ENCODE measurements at places on chromosomes 2 and 18. TPM values are rescaled to one million over a fixed set of nuclear protein-coding genes. Genes with fewer than 3 reads are reported as not detected.

DNA sequence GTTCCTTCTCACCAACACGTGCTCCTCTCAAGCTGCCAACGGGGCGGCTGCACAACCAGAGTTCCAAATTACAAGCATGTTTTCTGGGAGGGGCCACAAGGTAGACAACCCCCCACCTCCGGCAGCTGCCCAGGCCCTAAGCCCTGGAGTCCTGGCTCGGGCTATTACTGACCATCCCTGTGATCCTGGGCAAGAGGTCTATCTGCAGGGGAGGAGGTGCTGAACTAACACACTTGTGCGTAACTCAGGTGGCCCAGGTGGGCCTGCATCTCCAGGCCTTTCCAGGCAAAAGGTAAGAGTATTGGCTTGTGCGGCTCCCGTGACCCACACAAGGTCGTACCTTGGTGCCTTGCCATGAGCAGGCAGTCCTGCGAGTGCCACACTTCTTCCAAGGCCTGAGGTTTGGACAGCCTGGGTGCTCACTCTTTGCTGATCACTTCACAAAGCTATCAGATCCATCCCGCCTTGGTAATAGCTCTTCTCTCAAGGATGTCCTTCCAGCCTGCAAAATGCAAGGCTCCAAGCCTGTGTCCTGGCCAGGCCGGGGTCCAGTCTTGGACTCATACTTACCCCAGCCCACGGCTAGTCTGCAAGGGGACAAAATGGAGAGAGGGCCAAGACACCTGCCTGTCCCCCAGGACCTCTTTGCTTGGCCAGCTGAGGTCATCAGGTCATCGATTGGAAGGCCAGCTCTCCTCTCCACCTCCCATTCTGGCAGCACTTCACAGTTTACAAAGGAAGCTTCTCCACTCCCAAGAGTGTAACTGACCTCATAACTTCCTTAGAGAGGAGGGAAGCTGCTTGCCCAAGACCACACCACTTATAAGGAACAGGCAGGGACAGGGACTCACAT is 33.9 kb downstream of the ADRA2B start:
- no peak for DNase-seq

Gene TLX2
- 1.7 TPM for total RNA-seq

GRCh38 chr18:2662990-2663389 is 7.5 kb downstream of the SMCHD1 start:
- no peak for DNase-seq

DNA sequence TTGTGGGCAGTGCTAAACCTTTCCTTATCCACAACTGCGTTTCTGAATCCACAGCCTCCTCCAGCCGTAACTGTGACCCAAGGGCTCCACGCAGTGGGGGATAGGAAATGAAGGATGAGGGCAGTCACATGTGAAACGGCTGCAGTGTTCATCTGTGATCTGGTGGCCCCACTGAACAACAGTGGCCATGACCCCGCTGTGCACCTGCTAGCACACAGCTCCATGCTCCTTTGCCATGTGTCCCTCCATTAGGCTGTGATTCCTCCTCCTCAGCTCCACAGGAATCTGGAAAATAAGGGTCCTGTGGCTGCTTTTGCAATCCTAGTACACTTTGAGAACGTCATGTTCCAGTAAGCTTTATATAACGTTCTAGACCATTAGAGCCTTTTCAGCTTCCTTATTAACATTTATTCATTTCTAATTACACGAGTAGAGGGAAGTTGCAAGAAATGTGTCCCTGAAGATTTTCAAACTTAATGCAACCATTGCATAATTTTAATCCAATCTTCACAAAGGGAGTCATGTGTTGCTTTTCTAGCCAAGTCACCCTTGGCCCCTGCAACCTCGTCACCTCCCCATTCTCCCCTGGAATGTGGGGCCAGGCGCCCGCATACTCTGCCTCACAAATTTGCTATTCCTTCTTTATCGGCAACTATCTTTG is 7.1 kb upstream of the NAPG start:
- no peak for DNase-seq

DNA sequence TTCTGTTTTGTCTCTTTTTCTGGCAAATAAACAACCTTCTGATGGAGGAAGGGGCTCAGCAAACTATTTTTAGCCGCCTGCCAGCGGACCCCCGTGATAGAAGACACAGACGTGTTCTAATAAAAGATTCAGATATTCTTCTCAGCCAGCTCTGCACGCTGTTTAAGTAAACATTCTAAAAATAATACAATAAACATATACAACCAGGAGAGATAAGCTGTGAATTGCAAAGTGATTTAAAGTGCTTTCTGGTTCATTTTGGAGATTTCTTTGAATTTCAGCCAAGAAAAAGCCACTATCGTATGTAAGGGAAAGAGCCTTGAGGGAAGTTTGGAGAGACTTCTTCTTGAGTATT is 201.3 kb downstream of the EPHA4 start:
- DNase-seq, result no peak

DNA sequence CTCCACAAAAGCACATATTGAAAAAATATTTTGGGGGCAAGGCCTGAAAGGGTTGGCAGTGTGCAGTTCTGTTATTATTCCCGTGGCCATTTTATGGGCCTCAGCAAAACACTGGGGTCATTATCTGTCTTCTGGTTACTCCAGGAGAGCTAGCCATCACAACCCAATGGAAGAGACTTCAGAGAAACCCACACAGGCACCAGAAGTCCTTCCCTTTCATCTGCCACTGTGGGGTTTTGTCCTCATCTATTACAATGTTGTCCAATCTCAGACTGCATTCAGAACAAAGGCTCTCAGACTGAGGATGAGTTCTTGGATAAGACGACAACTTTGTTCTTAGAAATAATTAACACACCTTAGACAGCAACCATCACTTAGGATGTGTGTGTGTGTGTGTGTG is 98.4 kb downstream of the PIEZO2 start:
- no peak for DNase-seq

DNA sequence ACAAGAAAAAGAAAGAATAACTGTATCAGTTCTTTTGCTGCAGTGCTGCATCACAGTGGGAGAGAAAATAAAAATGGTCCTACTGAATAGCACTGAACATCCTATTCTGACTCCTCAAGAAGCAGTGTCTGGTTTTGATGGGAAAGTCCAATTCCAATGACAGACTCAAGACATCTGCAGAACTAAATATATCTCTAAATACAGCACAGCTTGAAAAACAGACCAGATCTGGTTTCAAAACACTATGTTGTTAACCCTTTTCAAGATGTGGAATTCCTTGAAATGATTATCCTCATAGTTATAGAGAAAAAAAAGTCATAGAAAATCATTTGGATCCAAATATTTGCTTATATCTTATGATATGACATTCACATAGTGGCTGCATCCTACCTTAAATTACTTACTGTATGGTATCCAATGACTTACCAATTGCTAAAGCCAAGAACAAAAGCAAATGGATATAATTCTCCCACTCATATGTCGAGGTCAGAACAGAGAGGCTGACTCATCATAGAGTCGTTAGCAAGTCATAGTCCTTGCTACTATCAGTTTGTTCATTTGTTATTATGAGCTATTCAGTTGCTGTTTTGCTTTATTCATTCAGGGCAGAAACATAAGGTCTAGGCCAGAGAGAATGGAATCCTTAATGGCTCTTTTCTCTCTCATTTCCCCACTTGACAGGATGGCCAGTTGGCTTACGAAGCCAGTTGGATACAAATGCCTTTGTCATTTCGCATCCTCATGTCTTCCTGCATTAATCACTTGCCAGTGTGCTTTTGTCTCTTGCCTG is 62.5 kb upstream of the ACVR2A start:
- DNase-seq, result peak; percentile 7

DNA sequence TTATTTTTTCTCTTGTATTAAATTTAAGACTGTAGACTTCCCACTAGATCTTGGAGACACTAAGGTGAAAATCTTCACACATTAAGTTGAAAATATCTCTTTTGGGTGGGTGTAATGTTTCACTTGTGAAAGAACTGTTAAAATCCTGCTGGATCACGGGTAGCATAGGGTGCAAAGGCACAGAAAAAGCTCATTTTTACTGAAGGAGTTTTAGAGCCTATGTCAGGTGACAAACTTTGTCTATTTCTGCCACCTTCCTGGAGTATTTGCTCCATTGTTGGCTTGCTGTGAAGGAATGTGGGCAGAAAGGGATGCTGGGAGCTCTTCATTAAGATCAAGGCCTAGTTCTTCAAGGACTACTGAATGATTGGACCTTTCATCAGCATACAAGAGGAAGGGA is 119.4 kb downstream of the FMNL2 start:
- DNase-seq, result no peak

DNA sequence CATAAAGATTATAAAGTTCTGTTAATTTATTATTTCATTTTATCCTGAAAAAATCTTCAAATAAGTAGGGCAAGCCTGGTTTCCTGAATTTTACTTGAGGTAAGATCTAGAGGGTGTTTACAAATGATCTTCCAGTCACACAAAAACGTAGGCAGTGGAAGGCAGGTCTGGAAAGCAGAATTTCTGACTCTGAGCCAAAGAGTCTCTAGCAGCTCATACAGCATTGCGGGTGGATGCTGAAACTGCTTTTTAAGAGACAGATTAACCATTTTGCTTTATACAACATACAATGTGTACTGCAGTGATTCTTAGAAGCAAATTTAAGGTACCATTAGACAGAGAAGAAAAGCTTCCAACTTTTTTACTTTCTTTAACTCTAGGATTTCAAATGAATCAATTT is 117.0 kb downstream of the FTCDNL1 start:
- no peak for DNase-seq

GRCh38 chr2:239826786-239827522 is 198.2 kb downstream of the NDUFA10 start:
- DNase-seq, result no peak
